ENCODE measurements at places on chromosomes 13 and 19.

GRCh38 chr13:31826521-31826920, 87.2 kb downstream of the RXFP2 start:
- DNase-seq = no peak

DNA sequence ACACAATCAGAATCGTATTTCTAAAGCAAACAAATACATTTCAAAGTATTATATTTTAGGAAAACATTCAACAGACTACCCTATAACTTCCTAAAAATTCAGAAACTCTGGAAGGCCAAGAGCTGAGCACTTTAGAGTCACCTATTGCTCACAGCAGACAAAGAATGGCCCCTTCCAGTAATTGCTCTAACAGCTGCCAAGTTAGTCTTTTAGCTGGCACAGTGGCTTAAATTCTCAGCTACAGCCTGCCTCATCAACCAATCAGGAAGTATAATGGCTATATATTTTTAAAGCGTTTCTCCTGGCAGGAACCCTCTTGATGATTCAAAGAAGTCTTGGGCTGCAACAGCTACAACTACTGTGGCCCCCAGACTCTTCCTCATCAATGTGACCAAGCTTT, 14.9 kb upstream of the SLITRK5 start:
- no peak for DNase-seq

GRCh38 chr13:21673789-21674489, 3.1 kb downstream of the FGF9 start:
- peak; percentile 29 for DNase-seq

- no peak for DNase-seq
Measured at GRCh38 chr19:38917921-38918491, 6.0 kb upstream of the CCER2 start.

- DNase-seq = no peak
Measured at GRCh38 chr19:39296055-39296645, at the start of gene IFNL1. Gene IFNL1 (plus strand): TSS chr19:39296407. CDS start chr19:39296422, 15 bp downstream.

GRCh38 chr13:107005577-107005976, 437.6 kb upstream of the ARGLU1 start:
- DNase-seq = no peak

GRCh38 chr19:325937-326565, 18.5 kb downstream of the MIER2 start:
- DNase-seq = no peak

- DNase-seq = no peak
Measured at GRCh38 chr19:3450796-3451411, 29.4 kb downstream of the SMIM24 start.

DNA sequence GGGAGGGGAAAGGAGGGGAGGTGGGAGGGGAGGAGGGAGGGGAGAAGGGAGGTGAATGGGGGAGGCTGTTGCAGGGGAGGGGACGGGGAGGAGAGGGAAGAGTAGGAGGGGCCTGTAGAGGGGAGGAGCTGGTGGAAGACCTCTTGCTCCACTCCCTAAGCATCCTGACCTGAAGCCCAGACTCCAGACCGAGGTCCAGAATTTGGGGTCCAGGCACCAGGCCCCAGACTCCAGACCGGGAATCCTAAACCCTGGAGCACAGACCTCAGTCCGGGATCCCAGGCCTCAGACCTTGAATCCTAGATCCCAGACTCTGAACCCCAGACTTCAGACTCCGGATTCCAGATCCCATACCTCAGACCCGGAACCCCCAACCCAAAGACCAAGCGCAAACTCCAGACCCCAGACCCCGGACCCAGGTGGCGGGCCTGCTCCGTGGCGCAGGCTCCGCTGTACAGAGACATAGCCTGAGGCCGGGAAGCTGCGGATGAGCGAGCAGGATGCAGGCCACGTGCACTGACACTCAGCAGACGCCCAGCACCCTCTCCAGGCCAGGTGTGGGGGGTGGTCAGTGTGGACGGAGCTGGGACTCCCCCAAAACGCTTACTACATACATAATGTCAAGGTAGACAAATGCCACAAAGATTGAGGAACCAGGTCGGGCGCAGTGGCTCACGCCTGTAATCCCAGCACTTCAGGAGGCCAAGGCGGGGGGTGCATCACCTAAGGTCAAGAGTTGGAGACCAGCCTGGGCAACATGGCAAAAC, 710 bp upstream of the BTBD2 start:
- DNase-seq = peak; percentile 63

DNA sequence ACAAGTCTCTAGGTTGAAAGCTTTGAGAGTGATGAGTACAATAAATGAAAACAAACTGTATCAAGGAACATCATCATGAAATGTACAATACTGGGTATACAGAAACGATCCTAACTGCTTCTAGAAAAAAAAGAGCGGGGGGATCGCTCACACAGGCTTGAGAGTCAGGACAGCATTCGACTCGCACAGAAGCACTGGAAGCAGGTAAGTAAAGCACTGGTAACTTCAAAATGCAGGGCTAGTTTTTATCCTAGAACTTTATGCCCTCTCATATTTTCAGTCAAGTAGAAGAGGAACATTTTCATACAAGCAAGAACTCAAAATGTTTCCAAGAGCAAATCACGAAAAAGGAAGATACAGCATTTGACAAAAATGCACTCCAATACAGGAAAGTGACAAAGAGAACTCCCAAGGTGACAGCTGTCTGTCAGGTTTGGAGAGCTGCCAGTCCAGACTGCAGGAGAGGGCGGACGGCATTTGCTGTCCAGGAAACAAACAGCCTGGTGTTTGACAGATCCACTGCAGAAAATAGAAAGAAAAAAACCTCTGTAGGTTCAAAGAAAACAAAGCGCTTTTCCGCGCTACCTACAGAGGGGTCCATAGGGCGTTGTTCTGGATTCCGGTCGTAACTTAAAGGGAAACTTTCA, 58.2 kb upstream of the XPO4 start:
- DNase-seq = no peak

- DNase-seq = no peak
Measured at GRCh38 chr19:16372065-16372915, 47.7 kb downstream of the KLF2 start.

- DNase-seq = no peak
Measured at GRCh38 chr13:42298392-42298791, 26.4 kb downstream of the AKAP11 start.

DNA sequence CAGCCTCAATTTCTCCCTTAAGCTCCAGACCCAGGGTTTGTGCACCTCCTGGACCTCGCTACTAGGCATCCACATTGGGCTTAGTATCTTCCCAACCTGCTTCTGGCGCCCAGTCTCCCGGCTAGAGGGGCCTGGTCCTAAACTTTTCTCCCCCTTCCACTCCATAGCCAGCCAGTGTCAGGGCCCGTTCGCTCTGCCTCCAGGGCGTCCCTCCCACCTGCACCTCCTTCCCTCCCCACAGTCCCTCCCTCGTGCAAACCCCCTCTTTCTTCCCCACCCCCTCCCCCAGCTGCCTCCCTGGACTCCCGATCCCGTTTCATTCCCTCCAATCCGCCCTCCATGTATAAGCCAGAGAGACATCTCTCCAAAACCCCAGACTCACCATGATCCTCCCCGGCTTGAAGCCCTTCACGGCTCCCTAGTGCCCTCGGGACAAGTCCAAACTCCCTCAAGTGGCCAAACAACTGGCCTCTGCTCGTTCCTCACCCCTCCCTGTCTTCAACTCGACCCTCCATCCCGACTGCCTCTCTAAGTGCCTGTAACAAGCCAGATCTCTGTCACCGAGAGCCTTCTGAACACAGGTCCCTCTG, 997 bp upstream of the SAMD4B start:
- peak; percentile 19 for DNase-seq

- DNase-seq = no peak
Measured at GRCh38 chr19:56838909-56839651, 1.4 kb downstream of the PEG3 start.

- no peak for DNase-seq
Measured at GRCh38 chr19:46373491-46374359, 26.8 kb downstream of the PPP5C start.

GRCh38 chr13:113581871-113582270, 2.7 kb upstream of the TFDP1 start:
- DNase-seq = no peak

DNA sequence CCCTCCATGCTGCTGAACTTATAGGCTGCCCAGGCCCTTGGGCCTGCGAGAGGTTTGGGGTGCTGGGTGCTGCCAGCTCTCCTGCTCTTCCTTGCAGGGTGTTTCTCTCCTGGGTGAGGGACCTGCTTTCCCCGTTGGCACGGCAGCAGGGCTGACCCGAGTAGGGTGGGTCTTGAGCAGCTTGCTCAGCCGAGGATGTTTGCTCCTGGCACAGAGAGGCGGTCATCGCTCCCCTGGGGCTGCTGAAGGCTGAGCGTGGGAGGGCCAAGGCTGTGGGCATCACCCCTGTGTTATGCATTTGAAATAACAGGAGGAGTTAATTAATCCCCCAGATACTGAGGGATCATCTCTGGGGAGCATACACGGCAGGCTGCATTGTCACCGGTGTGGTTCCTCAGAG, 5.3 kb downstream of the KCTD15 start:
- no peak for DNase-seq

GRCh38 chr19:44598880-44599279, 14.5 kb upstream of the IGSF23 start:
- no peak for DNase-seq
